ENCODE measurements at places on chromosomes 2 and 18.
A peak's percentile ranks its signal among the peaks of the same experiment; 100 is the strongest.

- no peak for DNase-seq
Measured at GRCh38 chr2:241191081-241191480, 2.6 kb downstream of the ANO7 start.

- no peak for DNase-seq
Measured at GRCh38 chr2:83115155-83115554, 1343.9 kb downstream of the SUCLG1 start.

DNA sequence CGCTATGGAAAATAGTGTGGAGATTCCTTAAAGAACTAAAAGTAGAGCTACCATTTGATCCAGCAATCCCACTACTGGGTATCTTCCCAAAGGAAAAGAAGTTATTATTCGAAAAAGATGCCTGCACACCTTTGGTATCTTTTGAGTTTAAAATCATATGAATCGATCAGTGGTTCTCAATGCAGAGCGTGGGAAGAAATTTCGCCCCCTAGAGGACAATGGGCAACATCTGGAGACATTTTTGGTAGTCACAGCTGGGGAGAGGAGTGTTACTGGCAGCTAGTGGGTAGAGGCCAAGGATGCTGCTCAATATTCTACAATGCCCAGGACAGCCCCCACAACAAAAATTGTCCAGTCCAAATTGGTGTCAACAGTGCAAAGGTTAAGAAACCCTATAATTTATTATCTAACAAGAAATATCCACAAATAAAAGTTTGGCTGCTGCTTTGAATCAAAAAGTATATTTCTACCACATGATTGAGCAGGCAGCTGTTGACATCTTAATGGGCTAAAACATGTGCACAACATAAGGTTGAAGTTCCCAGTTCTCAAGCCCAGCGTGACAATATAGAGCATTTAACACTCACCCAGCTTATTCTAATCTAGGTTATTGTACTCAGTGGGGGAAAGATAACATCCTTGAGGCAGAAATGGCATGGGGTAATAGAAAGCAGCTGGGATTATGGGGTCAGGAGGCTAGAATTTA is 425.7 kb downstream of the LRATD1 start:
- DNase-seq: peak; percentile 85

- DNase-seq: peak; percentile 79
Measured at GRCh38 chr2:96537066-96537733, 648 bp downstream of the ARID5A start.

DNA sequence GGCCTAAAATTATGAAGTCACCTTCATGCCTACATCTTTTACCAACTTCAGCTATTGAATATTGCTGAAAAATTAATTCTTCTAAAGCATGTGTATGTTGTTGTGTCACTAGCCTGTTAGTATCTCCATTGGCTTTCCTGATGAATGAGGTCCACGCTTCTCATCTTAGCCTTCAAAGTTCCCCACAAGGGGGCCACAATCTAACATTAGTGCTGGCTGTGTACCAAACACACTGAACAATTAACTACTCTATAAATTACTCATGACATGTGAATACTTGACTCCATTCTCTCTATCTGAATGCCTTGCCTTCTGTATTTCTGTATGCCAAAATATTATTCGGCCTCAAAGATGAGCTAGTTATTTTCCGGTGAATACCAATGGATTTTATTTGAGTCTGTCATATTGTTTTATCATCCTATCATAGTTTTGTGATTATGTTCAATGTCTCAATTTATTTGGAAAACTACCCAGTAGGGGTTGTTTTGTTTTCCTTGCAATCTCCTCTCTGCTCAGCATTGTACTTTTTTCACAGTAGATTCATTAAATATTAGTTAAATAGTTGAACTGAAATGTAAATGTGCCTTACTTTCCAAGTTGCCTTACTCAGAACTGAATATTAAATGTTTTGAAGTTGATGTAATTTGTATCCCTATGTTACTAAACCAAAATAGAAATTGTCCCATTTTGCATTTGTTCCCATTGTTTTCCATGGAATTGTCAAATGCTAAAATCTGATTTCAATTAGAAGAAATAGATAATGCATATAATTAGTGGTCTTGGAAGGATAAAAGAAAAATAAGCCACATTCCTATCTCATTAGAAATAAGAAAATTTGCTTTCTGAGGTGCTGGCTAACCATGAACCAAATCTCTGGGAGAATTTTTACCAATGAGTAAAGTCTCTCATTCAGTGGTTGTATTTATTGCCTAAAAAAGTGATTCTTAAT is 208.4 kb upstream of the COL3A1 start:
- DNase-seq: peak; percentile 47

DNA sequence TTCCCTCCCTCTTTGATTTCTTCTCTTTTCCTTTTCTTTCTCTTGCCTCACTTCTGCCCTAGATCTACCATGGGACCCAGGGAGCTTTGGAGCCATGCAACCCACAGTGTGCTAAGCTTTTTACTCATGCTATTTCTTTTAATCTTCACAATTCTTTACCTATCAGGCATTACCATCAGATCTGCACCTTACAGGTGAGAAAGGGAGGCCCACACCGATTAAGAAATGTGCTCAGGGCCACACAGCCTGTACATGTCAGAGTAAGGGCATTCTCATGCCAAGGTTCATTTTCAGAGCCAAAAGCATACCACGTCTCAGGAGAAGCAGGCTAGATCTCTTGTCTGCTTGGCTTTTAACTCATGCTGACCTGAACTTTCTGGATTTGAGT is 161.9 kb downstream of the RPIA start:
- DNase-seq: peak; percentile 63

DNA sequence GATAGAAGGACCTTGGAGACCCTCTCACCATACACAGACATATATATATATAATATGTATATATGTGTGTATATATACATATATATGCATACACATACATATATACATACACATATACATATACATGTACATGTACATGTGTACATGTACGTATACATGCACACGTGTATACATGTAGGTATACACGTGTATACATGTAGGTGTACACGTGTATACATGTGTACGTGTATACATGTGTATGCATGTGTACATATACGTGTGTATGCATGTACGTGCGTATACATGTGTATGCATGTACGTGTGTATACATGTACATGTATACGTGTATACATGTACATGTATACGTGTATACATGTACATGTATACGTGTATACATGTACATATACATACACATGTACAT is 54.5 kb downstream of the DPP10 start:
- no peak for DNase-seq

GRCh38 chr2:23602116-23602515 is 217.1 kb downstream of the KLHL29 start:
- no peak for DNase-seq

DNA sequence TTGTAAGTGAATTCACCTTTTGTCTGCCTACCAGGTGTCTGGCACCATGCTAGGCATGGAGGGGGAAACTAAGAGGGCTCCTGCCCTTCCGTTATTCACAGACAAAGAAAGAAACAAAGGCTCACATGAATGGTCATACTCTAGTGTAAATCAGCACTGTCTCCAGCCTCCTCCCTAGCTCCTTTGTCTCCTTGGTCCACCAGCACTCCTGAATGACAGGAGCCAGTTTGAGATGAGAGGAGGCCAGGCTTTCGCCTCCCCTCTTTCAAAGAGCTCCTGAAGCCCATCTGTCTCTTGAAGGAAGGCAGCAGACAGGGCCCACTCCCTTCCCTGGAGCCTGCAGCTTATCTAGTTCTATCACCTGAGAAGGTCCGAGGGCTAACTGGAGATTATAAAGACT is 18.7 kb downstream of the SATB2 start:
- DNase-seq: no peak

DNA sequence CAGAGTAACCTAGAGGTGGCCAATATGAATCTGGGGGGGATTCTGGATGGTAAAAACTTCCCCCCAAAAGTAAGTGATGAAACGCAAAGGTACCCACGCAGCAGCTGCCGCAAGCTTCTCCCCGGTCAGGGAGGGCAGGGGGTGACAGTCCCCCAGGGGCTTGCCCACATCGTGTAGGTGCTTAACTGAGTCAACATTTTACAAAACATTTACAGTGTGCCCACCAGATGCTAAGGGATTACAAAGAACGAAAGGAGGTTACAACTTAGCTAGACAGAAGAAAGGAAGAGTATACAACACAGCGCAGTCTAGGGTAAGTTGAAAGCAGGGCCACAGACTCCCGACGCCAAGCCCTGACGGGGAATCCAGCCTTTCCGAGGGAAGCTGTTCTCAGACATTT is 45.6 kb downstream of the LPIN2 start:
- DNase-seq: no peak

- no peak for DNase-seq
Measured at GRCh38 chr2:236400594-236401360, 136.6 kb upstream of the ASB18 start.

GRCh38 chr2:239138610-239139009 is 262.2 kb downstream of the HDAC4 start:
- DNase-seq: no peak

- no peak for DNase-seq
Measured at GRCh38 chr18:24586662-24587360, 126.4 kb downstream of the HRH4 start.

GRCh38 chr2:69053416-69053965 is 40.5 kb downstream of the ANTXR1 start:
- DNase-seq: no peak

DNA sequence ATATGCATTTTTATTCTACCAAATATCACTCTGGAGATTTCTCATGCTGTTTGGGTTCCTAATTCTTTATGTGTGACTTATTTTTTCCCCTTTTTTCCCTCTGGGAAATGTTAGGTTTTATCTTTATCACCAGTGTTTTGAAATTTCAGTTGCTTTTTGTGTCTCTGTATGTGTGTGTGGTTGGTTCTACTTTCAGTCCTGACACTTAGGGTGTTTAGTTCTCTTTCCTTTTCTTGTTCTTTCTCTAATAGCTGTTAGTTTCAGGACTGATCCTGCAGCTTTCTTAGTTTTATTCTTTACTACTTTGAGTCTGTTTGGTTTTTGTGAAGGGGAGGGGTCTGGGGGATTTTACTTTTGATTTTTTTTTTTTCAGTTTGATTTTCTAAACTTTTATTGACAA is 23.1 kb downstream of the PPM1B start:
- DNase-seq: no peak

DNA sequence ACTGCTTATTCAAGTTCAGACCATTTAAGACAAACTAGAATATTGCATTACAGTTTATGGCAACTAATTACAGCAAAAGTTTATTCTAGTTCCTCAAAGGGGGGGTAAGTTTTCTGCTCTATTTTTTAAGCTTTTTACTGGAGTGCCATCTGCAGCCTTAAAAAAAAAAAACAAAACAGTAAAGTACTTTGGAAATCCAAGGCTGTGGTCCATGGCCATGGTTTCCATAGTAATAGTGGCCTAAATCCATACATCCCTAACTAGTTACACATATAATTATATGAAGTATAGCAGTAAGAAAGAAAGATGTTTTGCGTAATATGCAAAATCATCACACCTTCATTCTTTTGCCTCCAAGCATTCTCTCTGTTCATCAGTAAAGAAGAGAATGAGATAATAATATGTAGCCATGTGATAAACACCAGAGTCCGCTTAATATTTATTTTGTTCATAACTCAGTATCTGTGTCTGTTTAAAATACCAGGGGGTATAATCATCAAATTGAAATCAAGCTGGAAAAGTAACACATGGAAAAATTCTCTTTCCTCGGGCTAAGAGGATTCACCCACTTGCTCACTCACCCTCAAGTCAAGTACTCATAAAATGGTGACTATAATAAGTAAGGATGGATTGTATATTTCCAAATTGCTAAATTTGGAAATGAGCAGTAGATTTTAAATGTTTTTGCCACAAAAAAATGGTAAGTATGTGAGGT is 301.1 kb upstream of the RND3 start:
- no peak for DNase-seq

DNA sequence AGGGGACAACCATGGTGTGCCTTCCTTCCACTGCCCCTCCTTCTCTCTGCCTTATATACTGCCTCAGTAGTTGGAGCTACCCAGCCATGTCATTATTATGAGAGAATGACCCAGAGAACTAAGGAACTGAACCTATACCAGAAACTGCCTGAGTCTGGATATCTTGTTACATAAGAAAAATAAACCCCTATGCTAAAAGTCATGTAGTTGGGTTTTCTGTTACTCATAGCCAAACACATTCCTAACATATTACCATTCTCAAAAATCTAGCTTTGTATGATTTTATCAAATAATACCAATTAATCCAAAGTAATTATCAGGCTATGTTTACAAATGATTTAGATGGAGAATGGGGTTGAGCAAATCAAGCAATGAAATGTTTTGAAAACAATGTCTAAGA is 15.0 kb upstream of the KLF7 start:
- DNase-seq: no peak

GRCh38 chr2:209146682-209147320 is 277.0 kb upstream of the MAP2 start:
- no peak for DNase-seq

GRCh38 chr2:179377296-179377695 is 112.7 kb upstream of the SESTD1 start:
- peak; percentile 23 for DNase-seq

DNA sequence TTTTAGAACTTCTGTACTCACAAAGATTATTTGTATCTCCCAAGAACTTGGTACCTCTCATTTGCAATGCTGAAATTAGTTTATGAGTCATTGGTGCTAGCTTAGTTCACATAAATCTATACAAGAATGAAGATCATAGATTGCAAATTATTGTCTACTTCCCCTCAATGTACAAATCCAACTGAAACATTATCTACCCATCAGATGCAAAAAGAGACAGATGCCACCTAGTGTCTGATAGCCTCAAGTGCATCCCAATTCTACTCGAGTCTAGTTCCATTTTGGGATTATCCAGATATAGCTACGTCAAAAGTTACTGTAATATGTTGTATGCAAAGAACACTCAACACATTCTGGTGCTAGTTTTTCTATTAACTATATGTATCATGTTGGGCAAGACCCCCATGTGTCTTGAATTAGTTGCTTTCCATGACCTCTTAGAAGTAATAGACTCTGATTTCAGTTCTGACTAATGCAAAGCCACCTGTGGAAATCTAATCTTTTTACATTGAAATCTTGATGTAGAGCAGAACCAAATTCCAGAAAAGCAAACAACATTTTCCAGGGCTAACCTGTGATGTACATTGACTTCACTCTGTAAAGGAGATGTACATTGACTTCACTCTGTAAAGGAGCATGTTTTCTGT is 210.0 kb downstream of the RBM43 start:
- DNase-seq: peak; percentile 78

DNA sequence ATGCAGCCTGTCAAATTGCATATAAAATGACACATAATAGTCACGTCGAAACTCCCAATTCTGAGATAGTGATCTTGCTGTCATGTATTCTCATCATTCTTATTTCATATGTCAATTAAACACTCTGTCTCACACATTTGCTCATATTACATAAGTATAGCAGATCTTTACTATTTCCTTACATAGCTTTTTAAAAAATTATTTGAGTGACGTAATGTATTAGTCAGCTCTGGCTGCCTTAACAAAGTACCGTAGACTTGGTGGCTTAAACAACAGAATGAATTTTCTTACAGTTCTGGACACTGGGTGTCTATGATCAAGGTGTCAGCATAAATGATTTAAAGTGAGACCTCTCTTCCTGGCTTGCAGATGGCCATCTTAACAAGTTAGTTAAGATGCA is 1032.3 kb upstream of the NRXN1 start:
- DNase-seq: no peak

- DNase-seq: peak; percentile 74
Measured at GRCh38 chr2:155310589-155310988, 612.1 kb downstream of the KCNJ3 start.

Measured in Karpas-422 (cell line).